ENCODE measurements at places on chromosomes 3 and 15.

GRCh38 chr3:42652251-42652610 lies 1.3 kb upstream of the ZBTB47 start:
- DNase-seq = no peak

- DNase-seq = no peak
These were observed 132.9 kb downstream of the RYR3 start for GRCh38 chr15:33443708-33444107.

DNA sequence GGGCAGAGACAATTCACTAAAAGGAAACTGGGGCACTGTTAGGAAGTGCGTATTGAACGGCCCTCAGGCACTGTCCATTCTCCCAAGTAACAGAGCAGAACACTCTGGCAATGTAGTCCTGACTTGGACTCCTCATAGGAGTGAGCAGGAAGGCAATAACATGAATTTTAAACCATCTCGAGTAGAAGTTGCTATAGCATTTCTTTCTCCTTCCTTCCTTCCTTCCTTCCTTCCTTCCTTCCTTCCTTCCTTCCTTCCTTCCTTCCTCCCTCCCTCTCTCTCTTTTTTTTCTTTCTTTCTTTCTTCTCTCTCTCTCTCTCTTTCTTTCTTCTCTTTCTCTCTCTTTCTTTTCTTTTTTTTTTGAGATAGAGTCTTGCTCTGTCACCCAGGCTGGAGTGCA lies 46.4 kb upstream of the TRA2B start:
- DNase-seq = no peak

DNA sequence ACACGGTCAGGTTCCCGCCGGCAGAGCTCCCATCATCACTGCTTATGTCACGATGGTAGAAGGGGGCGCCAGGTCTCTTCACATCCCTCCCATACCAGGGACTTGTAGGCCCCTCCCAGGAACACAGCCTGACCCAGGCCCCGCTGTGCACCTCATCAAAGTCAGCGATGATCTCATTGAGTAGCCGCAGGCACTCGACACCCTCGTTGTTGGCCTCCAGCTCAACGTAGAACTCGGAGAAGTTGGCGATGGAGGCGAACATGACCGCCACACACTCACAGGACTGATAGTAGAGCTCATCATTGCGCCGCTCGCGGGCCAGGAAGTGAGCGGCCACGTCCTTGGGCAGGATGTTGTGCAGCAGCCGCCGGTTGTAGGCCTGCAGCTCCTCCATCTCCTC lies 89.2 kb downstream of the SEC22A start:
- DNase-seq = no peak

DNA sequence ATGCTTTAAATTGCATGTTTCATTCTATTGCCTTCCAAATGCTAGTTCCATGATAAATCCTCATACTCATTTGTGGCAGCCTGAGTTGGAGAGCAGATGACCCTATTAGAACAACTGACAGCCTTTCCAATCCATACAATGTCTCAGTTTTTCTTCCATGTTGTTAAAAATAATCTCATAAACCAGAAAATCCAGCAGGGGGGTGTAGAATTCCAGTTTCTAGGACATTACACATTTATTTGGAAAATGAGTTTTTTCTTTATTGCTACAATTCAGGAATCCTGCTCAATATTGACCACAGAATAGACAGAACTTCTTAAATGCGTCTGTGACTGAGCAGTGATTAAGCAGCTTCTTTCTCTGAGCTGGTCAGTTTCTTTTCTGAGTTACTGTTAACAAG lies 174.2 kb upstream of the ATP10A start:
- DNase-seq = no peak

- no peak for DNase-seq
These were observed 176.3 kb downstream of the ATP10A start for GRCh38 chr15:25686780-25687179.

DNA sequence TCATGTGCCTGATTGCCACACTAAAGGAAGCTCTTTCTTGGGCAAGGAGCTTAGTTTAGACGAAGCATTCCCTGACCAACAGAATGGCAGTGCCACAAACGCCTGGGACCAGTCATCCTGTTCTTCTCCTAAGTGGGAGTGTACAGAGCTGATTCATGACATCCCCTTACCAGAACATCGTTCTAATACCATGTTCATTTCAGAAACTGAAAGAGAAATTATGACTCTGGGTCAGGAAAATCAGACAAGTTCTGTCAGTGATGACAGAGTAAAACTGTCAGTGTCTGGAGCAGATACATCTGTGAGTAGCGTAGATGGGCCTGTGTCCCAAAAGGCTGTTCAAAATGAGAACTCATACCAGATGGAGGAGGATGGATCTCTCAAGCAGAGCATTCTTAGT lies 18.4 kb downstream of the SENP5 start:
- DNase-seq = no peak

- DNase-seq = no peak
These were observed 32.5 kb downstream of the GAP43 start for GRCh38 chr3:115655761-115656282.

DNA sequence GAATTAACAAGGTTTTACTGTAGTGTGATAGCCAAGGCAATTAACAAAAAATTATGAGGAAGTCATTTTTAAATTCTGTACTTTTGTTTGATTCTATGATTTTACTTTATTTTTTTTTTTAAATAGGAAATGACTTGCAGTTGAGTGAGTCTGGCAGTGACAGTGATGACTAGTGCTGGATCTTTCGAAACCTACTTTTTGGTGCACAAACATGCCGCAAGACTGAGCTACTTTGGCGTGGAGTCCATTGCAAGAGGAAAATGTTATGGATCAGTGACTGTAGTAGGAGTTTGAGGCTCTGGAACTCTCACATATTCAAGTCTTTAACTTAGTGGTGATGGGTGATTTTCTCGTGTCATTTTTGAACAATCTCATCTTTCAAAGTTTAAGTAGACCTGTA lies 11.6 kb downstream of the EAF1 start:
- no peak for DNase-seq

DNA sequence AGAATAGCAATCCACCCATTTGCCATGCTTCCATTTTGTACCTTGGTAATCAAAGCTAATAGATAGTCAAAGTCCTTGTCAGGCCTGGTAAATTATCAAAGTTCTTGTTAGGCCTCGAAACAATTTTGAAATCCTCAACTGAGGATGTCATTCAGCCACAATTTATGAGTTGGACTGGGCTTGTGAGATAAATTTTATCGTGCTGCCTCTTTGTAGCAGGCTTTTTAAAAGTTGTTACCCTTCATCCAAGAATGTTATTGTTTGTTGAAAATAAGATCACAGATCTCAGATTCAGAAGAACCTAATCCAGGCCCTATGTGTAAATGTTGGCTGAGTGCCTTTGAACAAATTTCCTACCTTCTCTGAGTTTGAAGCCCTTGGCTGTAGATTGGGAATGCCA lies 143.3 kb upstream of the PROK2 start:
- no peak for DNase-seq

DNA sequence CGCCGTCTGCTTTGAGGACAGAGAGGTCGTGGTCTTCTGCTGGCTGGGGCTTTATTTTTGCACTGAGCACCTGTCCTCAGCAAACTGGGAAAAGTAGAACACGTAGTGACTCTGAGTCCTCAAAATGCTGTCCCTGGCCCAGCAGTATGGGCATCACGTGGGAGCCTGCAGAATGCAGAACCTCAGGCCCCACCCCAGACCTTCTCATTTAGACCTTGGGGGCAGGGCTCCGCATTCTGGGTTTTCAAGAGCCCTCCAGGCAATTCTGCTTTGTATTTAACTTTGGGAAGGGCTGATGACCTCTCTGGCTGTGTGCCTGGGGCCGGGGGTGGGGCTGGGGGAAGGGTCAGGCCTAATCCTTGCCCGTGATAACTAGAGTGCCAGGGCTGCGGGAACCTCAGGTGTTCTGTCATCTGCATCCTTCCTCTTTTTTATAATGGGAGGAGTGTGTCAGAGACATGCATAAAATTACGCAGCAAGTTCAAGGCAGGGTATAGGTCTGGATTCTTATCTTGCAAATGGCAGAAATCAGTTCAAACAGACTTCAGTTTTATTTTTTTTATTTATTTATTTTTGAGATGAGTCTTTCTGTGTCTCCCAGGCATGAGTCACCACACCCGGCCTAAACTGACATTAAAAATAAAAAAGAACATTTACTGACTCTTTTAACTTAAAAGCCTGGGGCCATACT lies 11.1 kb downstream of the SLC6A6 start:
- peak; percentile 68 for DNase-seq

- DNase-seq = no peak
These were observed 8.7 kb upstream of the YEATS2 start for GRCh38 chr3:183688874-183689273.

DNA sequence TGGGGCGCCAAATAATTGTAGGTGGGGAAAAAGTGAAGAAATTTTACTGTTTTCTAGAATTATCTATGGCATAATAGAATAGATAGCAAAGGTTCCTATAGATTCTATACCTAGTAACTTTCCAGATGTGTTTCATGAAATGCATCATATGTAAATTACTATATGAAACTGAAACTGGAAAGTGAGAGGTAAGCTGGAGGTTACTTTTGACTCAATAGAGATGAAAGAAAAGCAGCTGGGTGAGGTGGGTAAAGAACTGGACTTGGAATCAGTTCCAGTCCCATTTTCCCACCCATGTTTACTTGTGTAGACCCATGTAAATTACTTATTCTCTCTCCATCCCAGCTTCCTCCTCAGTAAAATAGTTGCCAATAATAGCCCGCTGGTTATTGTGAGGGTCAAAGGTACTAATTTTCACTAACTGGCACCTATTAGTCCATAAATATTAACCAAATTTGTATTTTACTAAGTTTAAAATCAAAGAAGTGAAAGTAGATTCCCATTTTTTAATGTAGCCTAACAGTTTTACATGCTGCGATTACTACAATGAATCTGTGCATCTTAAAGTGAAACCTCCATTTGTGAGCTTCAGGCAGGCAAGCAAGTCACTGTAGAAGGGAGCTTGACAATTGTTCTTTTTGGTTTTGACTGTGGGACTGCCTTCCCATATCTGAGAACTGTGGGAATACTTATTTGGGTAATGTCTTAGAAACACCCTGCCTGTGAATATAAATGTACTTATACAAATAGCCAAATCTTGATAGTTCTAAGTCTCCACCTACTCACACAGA lies 312.1 kb downstream of the SLC9A9 start:
- no peak for DNase-seq

DNA sequence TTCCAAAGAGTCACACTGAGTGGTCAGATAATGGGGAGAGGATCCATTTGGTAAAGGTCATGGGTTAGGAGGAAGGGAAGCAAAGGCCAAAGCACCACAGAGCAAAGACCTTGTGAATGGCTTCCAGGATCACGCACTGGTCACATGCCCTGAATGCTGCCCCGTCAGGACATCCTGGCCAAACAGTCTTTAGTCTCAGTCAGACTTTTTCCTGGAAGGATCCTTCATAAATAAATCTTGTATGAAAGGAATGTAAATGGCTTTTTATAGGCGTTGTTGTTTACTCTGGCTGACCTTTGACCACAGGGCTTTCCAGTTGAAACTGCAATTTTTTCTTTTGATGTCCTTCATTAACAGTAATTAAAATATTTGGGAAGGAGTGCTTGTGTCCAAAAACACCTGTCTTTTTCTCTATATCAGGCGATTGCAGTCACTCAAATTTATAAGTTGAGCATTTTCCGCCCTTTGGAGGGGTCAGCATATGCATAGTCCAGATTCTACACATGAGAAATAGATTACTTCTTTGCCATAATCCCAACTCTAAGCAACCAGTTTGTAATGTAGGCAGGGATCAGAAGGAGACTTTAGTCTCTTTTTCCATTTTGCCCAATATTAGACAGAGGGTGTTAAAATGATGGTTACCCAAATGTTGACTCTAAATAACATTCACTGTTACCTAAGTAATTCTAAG lies 48.4 kb downstream of the CHAC1 start:
- DNase-seq = no peak

DNA sequence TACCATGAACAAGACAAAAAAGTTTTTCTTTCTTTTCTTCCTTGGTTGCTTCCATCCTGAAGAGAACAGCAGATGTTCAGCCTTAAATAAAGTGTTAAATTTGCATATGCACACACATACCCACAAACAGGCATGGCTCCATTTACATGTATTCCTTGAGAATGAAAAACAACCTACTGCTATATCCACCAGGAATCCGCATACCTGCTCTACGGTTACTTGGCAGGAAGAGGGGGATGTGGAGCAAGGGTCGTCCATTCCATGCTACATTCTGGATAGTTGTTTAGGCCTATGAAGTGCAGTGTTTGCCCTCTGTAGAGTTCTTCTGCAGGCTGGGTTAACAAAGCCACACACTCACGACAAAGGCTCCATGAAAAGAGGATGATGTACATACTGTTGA lies 322.8 kb downstream of the KCNH8 start:
- DNase-seq = no peak

GRCh38 chr15:57326196-57326595 lies 50.1 kb upstream of the CGNL1 start:
- no peak for DNase-seq

GRCh38 chr15:35047528-35047927 lies 37.6 kb downstream of the NANOGP8 start:
- DNase-seq = no peak

- no peak for DNase-seq
These were observed 100.3 kb downstream of the FRMD5 start for GRCh38 chr15:44094781-44095180.

GRCh38 chr15:43516801-43517353 lies 531 bp upstream of the MAP1A start:
- DNase-seq = peak; percentile 36

- DNase-seq = no peak
These were observed 172.2 kb downstream of the ATP10A start for GRCh38 chr15:25690673-25691543.

DNA sequence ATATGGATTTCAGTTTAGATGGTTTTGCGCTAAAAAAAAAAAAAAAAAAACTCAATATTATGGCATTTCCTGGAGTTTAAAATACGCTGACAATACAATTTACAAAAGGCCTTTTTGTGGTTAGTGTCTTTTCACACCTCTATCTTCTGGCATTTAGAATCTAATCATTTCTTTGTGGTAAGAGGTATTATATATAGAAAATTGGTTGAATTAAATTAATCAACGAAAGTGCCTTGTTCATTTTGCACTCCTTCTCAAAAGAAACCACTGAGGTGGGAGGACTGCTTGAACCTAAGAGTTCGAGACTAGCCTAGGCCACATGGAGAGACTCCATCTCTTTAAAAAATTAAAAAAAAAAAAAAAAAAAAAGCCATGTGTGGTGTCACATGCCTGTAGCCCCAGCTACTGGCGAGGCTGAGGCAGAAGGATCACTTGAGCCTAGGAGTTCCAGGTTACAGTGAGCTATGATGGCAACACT lies 90.0 kb upstream of the ICE2 start:
- DNase-seq = no peak

- no peak for DNase-seq
These were observed 193.5 kb downstream of the FOXP1 start for GRCh38 chr3:71389911-71390573.

- no peak for DNase-seq
These were observed 1.3 kb downstream of the SLC28A2 start for GRCh38 chr15:45253330-45253729.

GRCh38 chr3:94862703-94863102 lies 799.8 kb downstream of the NSUN3 start:
- peak; percentile 47 for DNase-seq

DNA sequence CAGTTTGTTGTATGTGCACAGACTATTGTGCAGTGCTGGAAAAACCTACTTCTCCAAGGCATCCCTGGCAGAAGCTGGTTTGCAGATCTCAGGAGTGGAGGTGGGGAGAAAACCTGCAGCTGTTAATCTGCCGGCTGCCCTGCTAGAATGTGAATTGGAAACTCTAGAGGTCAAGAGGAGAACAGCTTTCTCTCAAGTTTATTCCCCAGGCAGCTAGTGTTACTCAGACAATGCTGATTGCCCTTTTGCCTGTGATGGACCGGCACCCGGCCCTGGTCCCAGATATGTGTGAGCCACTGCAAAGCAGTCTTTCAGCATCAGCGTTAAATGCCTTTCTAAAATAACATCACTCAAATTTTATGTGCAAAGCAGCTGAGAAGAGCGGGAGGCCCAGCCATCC lies 129.7 kb upstream of the TPM1 start:
- no peak for DNase-seq

GRCh38 chr3:189557824-189558223 lies 73.4 kb upstream of the TP63 start:
- DNase-seq = no peak
